ENCODE measurements at places on chromosomes 4 and X.

DNA sequence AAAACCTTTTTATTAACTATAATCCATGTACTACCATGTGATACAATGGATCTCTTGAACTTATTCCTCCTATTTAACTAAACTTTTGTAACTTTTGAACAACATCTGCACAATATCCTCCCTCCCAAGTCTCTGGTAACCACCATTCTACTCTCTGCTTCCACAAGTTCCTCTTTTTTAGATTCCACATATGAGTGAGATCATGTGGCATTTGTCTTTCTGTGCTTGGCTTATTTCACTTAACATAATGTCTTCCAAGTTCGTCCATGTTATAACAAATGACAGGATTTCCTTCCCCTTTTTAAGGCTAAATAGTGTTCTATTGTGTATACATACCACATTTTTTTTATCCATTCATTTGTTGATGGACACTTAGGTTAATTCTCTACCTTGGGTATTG, 28.1 kb downstream of the DCAF8L1 start:
- DNase-seq = peak; percentile 15

GRCh38 chrX:39777623-39778025, 320.1 kb downstream of the BCOR start:
- peak; percentile 10 for DNase-seq

DNA sequence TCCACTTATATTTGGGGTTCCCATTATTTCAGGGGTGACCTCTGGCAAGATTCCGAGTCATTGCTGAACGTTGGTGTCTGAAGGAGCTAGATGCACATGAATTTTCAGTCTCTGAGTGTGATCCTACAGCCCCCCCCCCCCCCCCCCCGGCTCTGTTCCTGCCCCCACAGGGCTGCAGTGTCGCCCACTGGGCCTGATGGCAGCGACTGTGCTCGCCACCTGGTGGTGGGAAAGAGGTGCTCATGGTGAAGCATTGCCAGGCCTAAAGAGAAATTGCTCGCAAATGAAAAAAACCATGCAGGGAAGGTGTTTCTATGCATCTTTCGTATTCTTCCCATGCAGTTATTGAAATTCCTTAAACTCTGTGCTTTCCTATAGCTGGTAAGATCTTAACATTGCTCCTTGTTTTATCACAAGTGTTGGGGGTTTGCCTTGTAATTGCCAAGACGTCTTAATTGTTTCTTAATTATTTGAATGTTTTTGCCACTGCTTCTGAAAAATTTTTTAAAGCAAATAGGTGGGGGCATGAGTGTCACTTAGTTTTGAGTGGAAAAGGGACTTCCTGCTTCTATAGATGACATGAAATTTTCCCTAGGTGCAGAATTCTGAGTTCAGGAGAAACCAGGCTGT, 63.2 kb downstream of the CLDN22 start:
- peak; percentile 35 for DNase-seq

DNA sequence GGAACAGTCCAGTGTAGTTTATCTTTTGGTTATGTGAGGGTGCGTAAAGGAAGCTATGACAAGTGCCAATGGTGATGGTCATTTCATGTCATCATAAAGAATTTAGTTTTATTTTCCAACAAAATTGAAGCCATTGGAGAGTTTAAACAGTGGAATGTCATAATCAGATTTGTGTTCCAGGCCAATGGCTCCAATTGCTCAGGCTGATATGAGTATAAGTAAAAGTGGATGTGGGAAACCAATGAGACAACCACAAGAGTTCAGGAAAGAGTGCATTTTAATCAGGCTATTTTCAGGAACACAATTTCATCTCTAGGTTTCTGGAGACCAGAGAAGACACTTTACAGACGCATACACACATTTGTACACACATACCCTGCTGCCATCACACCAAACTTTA, 20.7 kb downstream of the SPANXC start:
- no peak for DNase-seq

DNA sequence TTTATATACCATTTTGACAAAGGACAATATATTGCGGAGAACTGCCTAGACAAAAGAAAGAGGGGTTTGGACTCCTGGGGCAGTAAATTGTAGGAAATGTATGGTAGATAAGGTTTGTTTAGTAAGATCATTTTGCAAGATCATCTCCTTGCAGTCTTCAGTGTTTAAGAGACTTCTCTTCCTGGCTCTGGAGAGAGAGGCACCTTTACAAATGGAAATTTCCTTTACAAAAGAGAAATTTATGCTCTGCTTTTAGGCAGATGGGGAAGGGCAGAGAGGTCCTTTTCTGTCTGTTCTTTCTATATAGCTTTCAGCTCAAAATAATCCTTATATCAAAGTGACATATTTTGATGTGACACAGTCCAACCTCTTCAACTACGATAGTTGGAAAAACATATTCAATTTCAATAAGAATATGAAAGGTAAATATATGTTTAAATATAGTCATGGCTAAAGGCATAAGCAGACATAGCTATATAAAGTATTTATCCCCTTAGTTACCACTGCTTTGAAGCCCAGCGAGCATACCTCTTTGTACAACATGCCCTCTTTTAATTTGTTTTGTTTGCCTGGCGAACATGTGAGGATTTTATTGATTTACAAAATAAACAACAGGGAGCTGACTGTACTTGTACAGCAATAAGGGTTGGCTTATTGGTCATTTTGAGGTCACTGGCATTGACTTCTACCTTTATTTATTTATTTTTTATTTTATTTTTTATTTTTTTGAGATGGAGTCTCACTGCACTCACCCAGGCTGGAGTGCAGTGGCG, 65.2 kb downstream of the TRIM2 start:
- no peak for DNase-seq

DNA sequence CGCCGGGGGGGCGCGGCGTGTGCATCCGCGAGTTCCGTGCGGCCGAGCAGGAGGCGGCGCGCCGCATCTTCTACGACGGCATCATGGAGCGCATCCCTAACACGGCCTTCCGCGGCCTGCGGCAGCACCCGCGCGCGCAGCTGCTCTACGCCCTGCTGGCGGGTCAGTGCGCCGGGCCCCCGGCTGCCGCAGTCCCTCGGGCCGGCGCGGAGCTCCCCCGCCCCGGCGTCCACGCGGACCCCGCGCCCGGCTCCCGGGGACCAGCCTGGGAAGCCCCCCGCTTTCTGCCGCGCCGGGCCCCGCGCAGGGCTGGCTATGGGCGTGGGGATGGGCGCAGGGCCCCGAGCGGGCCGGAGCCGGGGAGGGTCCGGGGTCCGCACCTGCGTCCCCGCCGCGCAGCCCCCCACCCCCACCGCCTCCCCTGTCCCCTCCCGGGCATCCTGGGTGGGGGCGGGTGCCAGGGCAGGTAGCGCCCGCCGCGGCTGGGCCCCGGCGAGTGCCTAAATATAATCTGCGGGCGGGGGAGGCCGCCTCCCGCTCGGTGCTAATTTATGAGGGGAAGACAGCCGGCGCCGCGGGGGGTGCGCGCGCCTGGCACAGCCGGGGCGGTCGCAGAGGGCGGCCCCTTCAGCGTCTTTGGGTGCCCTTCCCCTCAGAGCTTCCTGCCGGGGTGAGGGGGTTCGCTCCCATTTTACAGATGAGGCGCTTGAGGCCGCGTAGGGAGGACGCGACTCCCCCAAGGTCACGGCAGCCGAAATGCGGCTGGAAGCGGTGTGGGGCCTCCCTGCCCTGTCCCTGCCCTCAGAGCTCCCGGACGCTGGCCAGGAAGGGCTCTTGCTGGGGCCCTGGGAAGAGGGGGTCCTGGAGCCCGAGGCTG, 837 bp downstream of the NAT8L start:
- no peak for DNase-seq

DNA sequence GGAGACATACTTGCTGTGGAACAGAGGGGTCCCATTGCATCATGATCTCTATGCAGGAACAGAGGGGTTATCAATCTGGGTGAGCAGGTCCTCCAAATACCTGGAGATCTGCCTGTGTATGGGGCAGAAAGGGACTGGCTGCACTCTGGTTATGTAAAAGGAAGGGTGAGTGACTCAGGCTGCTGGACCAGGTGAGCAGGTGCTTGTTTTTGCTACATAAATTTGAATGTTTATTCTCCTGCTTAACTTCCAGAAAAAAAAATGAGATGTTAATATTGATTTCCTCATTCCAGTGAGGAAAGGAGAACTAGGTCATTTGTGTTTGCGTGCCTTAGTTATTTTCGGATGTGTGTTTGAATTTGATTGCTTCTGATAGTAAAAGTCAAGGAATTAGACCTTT, 225.8 kb upstream of the TRAM1L1 start:
- no peak for DNase-seq

DNA sequence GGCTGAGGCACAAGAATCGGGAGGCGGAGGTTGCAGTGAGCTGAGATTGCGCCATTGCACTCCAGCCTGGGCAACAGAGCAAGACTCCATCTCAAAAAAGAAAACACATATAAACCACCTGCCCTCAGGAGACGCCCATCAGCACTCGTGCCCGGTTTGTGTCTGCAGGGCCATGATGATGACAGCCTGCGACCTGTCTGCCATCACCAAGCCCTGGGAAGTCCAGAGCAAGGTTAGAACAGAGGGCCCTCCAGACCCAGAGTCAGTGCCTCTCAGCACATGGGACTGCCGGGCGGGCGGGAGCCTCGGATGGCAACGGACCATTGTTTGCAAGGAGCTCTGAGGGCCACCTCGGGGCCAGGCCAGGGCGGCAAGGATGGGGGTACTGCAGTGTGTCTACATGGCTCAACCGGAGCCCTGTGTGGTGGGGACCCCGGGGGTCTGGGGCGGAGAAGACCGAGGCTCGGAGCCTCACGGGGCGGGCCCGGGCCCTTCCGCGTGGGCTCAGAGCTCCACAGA, 9.3 kb downstream of the ATP5ME start:
- no peak for DNase-seq

GRCh38 chr4:12679217-12679616, 804.9 kb downstream of the RAB28 start:
- DNase-seq = no peak

- no peak for DNase-seq
Observed at GRCh38 chrX:30196322-30196721, 19.0 kb upstream of the MAGEB2 start.

GRCh38 chrX:135605906-135606305, 85.4 kb downstream of the INTS6L start:
- no peak for DNase-seq

GRCh38 chr4:131426023-131426758, 1722.9 kb upstream of the PCDH10 start:
- DNase-seq = no peak

- DNase-seq = peak; percentile 4
Observed at GRCh38 chrX:139932073-139932900, 566 bp downstream of the ATP11C start.

GRCh38 chr4:80201252-80202151, 4.2 kb downstream of the PRDM8 start:
- DNase-seq = no peak

- DNase-seq = no peak
Observed at GRCh38 chr4:21420166-21420565, 528.4 kb downstream of the KCNIP4 start.

DNA sequence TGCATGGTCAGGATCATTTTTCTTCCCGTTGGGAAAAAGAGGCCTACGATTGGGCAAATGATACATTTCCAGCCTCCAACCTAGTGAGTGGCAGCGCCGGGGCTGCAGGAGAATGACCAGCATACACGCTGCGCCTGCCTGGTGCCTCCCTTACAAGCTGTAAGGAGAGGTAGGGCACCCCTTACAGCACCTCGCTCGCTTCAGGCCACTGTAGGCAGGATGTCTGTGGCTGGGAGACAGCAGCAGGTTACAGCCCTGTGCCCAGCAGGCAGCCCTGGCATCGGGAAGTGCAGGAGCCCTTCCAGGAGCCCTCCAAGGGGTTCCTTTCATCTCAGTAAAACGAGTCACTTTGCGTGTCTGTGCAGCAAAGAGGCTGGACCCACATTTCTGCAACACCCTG, 88.4 kb downstream of the EVC start:
- DNase-seq = no peak

- no peak for DNase-seq
Observed at GRCh38 chrX:16185725-16186136, 18.4 kb downstream of the MAGEB17 start.

DNA sequence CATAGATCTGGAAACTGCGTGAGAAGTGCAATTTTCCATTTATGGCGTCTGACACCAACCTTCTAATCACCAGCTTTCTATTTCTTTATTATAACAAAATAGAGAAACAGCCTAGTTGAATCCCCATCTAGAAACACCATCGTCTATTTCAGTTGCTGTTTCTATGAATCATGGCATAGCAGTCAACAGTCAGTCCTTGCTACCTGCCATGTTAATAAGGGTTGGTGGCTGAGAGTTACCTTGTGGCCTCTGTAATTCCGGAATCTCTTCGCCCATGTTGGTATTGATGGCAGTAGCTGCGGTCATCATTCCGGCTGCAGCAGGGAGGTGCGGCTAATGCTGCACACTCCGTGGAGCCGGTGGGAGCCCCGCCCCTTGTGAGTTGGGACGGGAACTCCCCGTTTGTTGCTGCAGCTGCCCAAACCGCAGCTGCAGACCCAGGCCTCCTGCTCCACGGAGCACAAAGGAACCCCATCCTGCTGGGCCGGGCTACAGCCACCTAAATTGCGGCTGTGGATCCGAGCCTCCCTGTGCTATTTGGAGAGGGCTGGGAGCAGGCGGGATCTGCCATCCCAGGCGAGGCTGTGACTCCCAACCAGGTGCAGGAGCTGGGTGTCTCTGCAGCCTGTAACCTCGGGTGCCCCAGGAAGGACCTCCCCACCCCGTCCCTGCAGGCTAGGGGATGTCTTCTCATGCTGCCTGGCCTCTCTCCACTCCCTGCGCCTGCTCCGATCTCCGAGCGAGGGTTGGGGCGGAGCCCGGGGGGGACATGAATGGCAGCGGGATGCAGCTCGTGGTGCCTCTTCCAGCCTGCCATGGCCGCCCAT, 115.4 kb upstream of the STK26 start:
- DNase-seq = no peak

GRCh38 chr4:141415651-141416050, 195.0 kb downstream of the ZNF330 start:
- DNase-seq = no peak

- DNase-seq = no peak
Observed at GRCh38 chr4:168908093-168908492, 102.0 kb downstream of the CBR4 start.

GRCh38 chr4:8534129-8534528, 46.1 kb upstream of the GPR78 start:
- no peak for DNase-seq

DNA sequence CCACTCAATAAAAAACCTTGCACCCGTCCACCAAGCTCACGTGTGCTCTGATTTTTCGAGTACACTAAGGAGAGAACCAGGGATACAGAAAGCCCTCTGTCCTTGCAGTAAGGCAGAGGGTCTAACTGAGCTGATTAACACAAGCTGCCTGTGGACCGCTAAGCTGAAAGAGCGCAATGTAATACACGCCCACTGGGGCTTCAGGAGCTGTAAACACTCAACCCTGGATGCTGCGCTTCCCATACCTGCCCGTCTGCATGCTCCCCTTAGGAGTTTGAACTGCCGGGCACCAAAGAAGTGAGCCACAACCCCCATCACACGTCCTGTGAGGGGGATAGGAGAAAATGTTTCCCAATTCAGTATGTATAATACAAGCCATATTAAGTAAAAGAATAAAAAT, 664.8 kb downstream of the PCDH18 start:
- DNase-seq = no peak

- DNase-seq = no peak
Observed at GRCh38 chr4:107276052-107276451, 239.9 kb upstream of the DKK2 start.

All from GDM1 (cell line).